ENCODE measurements at places on chromosomes 2 and 18. TPM values are rescaled to one million over a fixed set of nuclear protein-coding genes. Genes with fewer than 3 reads are reported as not detected.

ABCG8 gene
- total RNA-seq = not detected

MERTK gene
- total RNA-seq = 2.2 TPM

IL1R1 gene
- total RNA-seq = 35.7 TPM

RASGRP3 gene
- total RNA-seq = 1.1 TPM

DSG4 gene
- not detected for total RNA-seq

SERPINB10 gene
- total RNA-seq = not detected

SERPINB11 gene
- not detected for total RNA-seq

HOXD9 gene
- total RNA-seq = 1.3 TPM

RNF125 gene
- 0.23 TPM for total RNA-seq

HRH4 gene
- total RNA-seq = not detected

KIF1A gene
- 1.4 TPM for total RNA-seq

HOXD8 gene
- total RNA-seq = 5.3 TPM

MC2R gene
- total RNA-seq = not detected

WNT6 gene
- 0.31 TPM for total RNA-seq

ANKRD30BL gene
- total RNA-seq = not detected

COL3A1 gene
- total RNA-seq = 0.20 TPM

NEU2 gene
- total RNA-seq = not detected

SERPINB12 gene
- not detected for total RNA-seq

HAAO gene
- not detected for total RNA-seq

NRP2 gene
- total RNA-seq = 134 TPM

HOXD13 gene
- 0.15 TPM for total RNA-seq

PDE6D gene
- total RNA-seq = 23.3 TPM

KCNK3 gene
- 0.94 TPM for total RNA-seq

IL36RN gene
- total RNA-seq = 0.14 TPM

GAREM1 gene
- total RNA-seq = 5.2 TPM

PREB gene
- 64.2 TPM for total RNA-seq

FHL2 gene
- 59.1 TPM for total RNA-seq

TNS1 gene
- total RNA-seq = 17.5 TPM

TWIST2 gene
- total RNA-seq = 8.2 TPM

PRSS56 gene
- 0.13 TPM for total RNA-seq

KIDINS220 gene
- total RNA-seq = 24.5 TPM

AGXT gene
- total RNA-seq = not detected

RPRM gene
- not detected for total RNA-seq

GLI2 gene
- 22.1 TPM for total RNA-seq

HAUS1 gene
- total RNA-seq = 33.7 TPM

SERPINB13 gene
- not detected for total RNA-seq

TUBA4B gene
- 0.20 TPM for total RNA-seq

ITGA4 gene
- 2.6 TPM for total RNA-seq
